ENCODE measurements at places on chromosomes 2 and 18. TPM values are rescaled to one million over a fixed set of nuclear protein-coding genes. Genes with fewer than 3 reads are reported as not detected.

DNA sequence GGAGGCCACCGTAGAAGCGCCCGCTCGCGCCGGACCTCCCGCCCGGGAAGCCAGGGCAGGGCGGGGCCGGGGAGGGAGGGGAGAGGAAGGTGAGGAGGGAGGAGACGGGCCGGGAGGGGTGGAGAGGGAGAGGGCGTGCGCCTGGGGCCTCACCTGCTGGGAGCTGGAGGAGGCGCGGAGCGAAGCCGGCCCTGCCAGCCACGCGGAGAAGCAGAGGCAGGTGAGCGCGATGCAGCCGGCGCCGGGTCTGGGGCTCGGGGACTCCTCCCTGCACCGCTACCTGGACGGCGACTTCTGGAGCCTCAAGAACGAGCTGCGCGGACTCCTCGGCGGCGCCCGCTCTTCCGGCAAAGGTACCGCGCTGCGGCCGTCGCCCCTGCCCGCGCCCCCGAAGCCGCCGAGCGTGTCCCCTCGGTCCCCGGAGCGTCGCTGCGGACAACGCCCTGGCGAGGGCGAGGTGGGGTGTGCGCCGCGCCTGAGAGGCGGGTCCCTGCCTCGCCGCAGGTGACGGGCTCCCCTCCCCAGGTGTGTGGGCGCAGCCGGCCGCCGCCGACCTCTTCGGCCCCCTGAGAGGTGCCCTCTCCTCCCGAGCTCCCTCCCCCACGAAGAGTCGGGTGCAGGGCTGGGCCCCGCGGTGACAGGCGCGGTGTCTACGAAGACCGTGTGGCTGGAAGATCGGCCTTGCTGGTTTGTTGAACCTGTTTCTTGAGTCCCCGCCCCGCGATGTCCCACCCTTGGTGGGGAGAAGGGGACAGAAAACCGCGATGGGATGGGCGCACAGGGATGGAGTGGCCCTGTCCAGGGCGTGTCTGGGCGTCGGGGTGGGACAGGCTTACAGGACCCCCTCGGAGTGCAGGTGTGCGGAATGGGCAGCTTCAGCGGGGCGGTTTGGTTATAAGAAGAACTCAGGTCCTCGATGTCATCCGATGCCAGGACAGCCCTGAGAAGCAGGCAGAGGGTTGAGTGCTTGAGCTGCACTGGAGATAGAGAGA, at the start of gene ACOXL:
Gene ACOXL, plus strand, starts transcription at position 152 of the 992 bp plus-strand sequence. CDS start 35,817 bp downstream, outside the sequence.
- no peak for DNase-seq

The RSAD2 gene
- 0.09 TPM for total RNA-seq

The RFX8 gene
- not detected for total RNA-seq

The IL36RN gene
- total RNA-seq: not detected

The ANKRD62 gene
- not detected for total RNA-seq

The POTEJ gene
- total RNA-seq: not detected

DNA sequence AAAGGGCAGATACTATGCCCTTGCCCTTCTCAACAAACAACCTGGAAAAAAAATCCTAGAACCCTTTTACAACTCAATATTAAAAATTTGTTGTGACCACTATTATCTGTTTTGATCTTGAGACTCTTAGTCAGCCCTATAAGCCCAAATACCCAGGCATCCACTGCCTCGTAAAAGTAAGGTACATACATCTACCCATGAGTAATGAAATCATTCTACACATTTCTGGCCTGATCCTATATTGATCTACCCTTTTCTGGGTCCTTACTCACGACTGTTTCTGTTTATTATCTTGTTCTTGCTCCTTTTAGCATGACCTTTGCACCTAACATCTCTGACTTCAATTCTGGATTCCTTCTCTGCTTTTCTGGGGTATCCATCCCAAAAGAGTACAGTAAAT, 56.8 kb downstream of the SCG2 start:
- no peak for DNase-seq

GRCh38 chr2:171568089-171568488, 45.8 kb downstream of the CYBRD1 start:
- no peak for DNase-seq

The LONRF2 gene
- total RNA-seq: not detected

The KCNK3 gene
- total RNA-seq: not detected

The TMEM178A gene
- total RNA-seq: 0.66 TPM

The GALNT5 gene
- total RNA-seq: not detected

- DNase-seq: no peak
These were observed 251.5 kb upstream of the SALL3 start for GRCh38 chr18:78727877-78728783.

DNA sequence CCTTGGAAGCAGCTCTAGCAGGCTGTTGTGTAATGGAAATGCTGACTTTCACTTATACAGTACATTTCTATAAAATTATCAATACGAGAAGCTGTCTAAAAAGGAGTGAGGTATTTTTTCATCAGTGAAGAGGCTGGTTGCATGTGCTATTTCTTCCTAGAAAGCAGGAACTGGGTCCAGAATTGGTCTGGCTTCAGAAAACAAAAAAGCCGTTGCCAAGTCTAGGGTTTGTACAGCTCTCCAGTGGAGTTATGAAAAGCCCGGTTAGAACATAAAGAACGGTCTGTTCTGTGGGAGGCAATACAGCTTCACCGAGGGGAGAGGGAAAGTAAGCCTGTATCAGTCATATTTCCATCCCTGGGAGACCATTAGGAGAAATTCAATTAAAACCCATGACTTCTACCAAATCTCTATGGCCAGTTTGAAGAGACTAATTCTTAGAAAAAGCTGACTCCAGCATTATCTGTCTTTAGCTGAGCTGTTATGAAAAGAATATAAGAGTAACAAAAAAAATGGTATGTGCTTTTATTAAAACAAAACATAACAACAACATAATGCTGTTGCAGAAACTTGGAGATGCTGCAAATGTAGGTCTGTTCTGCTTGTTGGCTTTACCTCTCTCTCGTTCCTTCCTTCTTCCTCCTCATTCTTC, 217.0 kb downstream of the CMPK2 start:
- DNase-seq: no peak

DNA sequence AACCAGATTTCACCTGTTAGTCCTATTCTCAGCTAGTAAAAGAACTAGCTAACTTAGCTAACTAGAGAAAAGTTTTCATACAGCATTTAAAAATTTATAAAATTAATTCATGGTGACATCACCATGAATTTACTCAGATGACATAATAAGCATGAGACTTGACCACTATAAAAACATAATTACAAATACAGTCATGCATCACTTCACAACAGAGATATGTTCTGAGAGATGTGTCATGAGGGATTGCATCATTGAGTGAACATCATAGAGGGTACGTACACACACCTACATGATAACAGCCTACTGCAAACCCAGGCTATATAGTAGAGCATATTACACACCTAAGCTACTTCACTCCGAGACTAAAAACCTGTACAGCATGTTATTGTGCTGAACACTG, 481.3 kb upstream of the CHAC2 start:
- peak; percentile 40 for DNase-seq

GRCh38 chr18:6711467-6711866, 18.0 kb upstream of the ARHGAP28 start:
- no peak for DNase-seq

DNA sequence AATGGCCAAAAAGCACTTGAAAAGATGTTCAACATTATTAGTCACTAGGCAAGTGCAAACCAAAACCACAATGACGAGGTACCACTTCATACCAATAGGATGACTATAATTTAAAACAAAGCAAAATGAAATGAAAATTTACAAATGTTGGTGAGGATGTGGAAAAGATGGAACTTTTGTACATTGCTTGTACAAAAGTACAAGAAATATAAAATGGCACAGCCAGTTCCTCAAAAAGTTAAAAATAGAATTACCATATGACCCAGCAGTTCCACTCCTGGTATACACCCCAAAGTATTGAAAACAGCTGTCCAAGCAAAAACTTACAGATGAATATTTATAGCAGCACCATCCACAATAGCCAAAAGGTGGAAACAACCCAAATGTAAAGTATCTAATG, 107.8 kb upstream of the XPO1 start:
- no peak for DNase-seq

DNA sequence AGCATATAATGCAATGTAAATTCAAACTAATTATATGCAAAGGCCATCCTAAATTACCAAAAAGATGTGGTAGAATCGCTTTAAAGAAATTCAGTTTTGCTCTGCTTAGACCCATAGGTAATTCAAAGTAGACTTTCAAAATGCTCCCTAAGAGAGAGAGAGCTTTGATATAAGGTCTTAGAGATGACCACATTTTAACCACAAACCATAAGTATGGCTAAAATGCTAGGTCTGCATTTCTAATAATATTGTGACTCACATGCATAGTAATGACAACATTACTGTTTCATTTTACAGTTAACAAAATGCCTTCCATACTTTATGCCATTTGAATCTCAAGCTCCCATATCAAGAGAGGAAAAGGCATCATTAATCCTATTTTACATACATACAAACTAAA, 144.5 kb downstream of the RAD51AP2 start:
- DNase-seq: peak; percentile 4

The KLHL41 gene
- total RNA-seq: 0.35 TPM

- no peak for DNase-seq
These were observed 43.7 kb downstream of the PAX3 start for GRCh38 chr2:222255090-222255489.

The GULP1 gene
- total RNA-seq: 9.3 TPM

The KDM3A gene
- total RNA-seq: 34.6 TPM

The CYS1 gene
- total RNA-seq: not detected

The SERPINB2 gene
- 0.47 TPM for total RNA-seq

The AKAIN1 gene
- total RNA-seq: not detected

GRCh38 chr2:27264253-27264752, 1.5 kb upstream of the SLC30A3 start:
- DNase-seq: no peak

The CD226 gene
- total RNA-seq: 2.6 TPM

DNA sequence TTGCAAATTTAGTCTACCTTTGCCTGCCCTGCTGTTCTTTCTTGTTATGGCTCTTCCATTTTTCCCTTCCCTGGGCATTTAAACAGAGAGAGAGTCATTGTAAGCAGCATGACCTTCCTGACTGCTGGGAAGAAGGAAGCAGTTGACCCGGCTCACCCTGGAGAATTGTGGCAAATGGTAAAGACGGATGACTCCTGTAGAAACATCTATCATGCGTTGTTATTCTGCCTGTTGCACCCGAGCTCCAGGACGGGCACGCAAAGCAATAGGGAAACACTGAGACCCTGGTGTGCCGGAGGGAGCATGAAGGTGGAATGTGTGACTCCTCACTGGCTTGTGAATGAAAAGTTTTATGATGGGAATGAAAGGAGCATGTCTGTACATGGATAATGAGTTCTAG, 113.3 kb downstream of the OSBPL6 start:
- DNase-seq: no peak

- DNase-seq: peak; percentile 31
These were observed 127.7 kb downstream of the DOK6 start for GRCh38 chr18:69528435-69528834.

GRCh38 chr18:3333056-3333720, 71.3 kb downstream of the MYL12B start:
- no peak for DNase-seq

DNA sequence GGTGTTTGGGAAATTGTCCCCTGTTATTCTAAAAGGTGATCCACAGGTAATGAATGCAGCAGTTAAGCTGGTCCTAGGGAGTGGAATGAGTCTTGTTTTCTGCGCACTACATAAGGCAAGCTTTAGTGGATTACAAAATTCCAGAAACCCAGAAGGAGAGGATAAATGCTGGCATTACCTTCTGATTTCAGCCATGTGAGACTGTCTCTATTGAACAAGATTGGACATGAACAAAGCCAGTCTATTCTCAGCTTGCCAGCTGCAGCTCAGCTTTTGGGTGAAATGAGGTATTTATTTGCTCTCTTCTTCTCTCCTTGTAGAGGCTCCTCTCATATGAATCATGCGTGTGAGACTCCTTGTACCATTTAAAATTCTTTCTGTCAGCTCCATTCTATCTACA, 944.9 kb downstream of the CNTNAP5 start:
- DNase-seq: no peak

DNA sequence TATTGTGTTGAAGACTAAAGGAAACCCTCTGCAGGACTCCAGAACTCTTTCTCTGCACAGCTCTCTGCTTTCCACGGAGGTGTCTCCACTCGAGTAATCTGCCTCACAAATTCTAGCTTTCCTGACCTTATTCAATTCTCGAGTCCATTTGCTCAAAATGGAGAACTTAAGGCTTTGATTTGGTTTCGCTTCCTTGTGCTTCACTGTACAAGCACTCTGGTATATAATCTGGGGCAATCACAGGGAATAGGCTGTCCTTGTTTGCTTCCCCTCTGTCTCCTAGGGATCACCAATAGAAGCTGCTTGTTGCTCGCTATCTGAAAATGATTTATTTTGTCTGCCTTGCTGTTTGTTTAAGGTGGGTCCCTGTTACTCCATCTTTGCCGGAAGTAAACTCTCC, 129.1 kb upstream of the DOCK10 start:
- no peak for DNase-seq
